ENCODE measurements at places on chromosomes 13 and 19. TPM values are rescaled to one million over a fixed set of nuclear protein-coding genes. Genes with fewer than 3 reads are reported as not detected.

The TEX29 gene
- total RNA-seq, result not detected

The ZNF677 gene
- total RNA-seq, result 9.3 TPM

The RAB20 gene
- 1.7 TPM for total RNA-seq

The OVOL3 gene
- not detected for total RNA-seq

The DZIP1 gene
- total RNA-seq, result 23.0 TPM

The DNAJC15 gene
- 3.4 TPM for total RNA-seq

The FFAR2 gene
- total RNA-seq, result not detected

The PALM gene
- 42.9 TPM for total RNA-seq

The ELAVL3 gene
- not detected for total RNA-seq

The SLC27A5 gene
- total RNA-seq, result 2.8 TPM

The SPACA4 gene
- not detected for total RNA-seq

The LGALS4 gene
- not detected for total RNA-seq
